ENCODE measurements at places on chromosomes 6 and 20.

GRCh38 chr6:44012078-44012493 lies 115.2 kb downstream of the MRPL14 start:
- no peak for DNase-seq

DNA sequence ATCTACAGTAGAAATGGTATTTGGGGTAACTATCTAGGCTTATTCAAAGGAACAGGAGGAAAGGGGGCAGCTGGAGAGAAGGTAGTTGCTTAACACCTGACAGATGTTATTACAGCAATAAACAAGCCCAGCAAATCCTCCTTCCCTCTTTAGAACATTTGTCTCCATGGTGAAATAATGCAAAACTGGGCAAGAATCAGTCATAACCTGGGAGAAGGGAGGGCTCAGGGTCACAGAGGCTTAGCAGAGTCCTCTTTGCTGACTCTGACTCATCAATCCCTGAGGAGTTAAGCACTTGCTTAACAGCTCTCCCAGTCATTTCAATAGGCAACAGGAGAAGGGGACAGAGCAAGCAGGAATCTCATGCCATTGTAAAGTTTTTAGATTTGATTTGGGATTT lies 230.3 kb downstream of the IBTK start:
- no peak for DNase-seq

DNA sequence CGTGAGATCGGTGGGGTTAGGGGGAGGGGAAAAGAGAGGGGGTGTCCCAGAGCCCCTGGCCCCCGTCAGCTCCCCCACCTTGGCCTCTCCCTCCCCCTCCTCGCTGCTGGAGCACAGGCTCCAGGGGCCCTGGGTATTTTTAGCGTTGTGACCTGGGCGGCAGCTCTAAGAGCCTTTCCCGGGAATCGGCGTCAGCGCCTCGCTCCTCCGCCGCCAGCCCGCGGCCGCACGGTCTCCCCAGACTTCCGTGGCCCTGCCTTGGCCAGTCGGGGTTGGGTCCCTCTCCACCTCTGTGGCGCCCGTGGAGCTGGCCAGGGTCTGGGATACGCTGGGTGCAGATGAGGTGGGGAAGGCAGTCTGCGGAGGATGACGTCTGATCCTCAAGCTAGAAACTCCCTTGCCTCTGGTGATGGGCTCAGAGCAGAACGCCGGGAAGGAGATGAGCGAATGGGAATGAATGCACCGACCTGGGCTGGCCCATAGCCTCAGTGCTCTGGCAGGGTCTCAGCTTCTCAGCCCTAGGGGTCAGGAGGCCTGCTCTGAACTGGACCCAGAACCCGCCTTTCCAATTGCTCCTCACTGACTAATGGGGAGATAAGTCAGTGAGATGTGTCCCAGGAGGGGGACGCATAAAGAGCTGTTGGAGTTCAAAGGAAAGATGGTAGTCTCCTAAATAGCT lies 883 bp upstream of the DBNDD2 start:
- DNase-seq = no peak

- DNase-seq = no peak
These were observed 183.7 kb downstream of the SYNE1 start for GRCh38 chr6:152453421-152453820.

DNA sequence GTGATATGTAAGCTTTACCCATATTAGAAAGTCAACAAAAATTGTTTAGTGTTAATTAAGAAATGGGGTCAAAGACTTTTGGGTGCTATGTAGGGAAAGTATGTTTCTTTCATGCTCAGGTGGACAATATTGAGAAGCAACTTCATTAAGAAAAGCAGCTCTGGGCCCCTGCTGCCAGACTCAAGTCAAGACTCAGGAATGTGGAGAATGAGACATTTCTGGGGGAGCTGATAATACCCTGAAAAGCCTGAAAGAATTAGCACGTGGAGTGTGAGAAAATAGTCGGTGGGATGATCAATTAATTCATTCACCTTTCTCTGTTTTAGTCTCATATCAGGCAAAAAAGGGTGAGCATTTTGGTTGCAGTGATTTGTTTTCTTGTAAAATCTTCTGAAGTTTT lies 175.1 kb upstream of the IMPG1 start:
- no peak for DNase-seq

Data from activated CD4-positive, alpha-beta T cell treated with anti-CD3 and anti-CD28 coated beads, Interleukin-2, amount 50 U/mL, for 1 hour (primary cell).